Activated gamma-delta T cell (primary cell): ENCODE measurements at places on chromosomes 7 and 10.

GRCh38 chr7:148978091-148978490, 50.2 kb downstream of the PDIA4 start:
- no peak for DNase-seq

- DNase-seq = no peak
These were observed 378.5 kb downstream of the CCSER2 start for GRCh38 chr10:84706875-84707274.

DNA sequence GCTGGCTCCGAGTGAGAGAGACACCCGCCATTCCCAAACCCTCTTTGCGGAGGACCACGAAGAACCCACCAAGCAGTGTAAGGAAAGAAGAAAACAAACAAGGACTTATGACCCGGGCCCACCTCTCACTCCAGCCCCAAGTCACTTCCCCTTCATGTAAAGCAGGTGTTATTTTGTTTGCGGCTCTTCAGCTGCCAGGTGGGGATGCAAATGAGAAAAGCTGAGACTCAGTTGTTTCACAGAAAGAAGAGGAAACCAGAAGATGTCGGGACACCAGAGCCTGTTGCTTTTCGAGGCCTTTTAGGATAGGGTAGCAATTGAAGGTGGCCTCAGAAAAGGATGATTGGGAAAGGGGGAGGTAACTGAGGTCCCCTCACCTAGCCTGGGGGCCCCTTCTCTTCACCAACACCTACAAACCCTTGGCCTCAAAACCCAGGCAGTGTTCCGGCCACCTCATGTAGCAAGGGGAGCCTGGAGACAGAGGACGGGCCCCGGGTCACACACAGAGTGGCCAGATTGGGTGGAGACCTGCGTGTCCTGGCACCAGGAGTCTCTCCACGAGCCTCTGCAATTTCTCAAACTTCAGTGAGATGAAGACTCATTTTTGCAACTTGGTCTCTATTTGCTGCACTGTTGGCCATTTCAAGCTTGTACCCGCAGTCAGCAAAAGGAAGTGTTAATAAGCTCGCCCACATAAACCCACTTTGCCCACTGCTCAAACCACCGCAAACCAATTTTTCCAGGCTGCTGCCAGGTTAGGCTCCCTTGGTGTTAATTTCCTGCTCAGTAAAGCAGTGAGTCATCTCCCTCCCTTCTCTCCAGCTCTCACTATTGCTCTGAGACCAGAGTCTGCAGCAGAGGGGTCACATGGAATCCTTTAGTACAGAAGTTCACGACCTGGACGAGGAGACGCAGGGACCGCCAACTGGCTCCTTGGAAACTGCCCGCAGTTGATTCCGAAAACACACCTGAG, 45.5 kb downstream of the AOC1 start:
- no peak for DNase-seq

- no peak for DNase-seq
These were observed 9.6 kb downstream of the ZNF37A start for GRCh38 chr10:38103756-38104155.

GRCh38 chr10:66910671-66911070, 15.2 kb upstream of the LRRTM3 start:
- no peak for DNase-seq

GRCh38 chr10:22765660-22766547, 51.5 kb upstream of the PIP4K2A start:
- no peak for DNase-seq

DNA sequence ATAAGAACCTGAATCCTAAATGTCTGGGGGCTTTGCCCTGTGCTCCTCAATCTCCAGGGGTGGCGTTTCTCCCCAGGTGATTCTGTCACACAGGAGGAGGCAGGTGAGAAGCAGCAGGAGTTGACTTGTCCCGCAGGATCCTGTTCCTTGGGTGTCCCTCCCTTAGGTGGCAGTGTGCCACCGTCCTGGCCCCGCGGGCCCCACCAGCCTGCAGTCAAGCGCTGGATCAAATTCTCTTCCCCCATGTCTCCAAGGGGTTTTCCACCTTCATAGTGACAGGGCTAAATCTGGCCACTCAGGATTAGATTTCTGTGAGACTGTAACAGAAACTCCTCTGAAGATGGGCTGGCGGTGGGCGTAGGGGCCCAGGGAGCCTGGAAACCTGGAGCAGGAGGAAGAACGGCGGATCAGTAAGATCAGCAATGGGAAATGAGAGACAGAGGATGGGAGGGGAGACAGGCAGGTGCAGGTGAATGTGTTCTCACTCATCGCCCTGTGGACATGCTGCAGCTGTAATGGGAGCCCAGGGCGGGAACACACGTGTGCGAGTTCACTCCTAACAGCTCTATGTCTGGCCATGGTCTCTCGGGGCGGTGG, 329.2 kb upstream of the COBL start:
- no peak for DNase-seq

- DNase-seq = peak; percentile 62
These were observed 700 bp downstream of the SMC3 start for GRCh38 chr10:110568055-110568735.
